ENCODE measurements at places on chromosomes 1 and 21. TPM values are rescaled to one million over a fixed set of nuclear protein-coding genes. Genes with fewer than 3 reads are reported as not detected.

The DSCAM gene
- under 0.01 TPM for total RNA-seq

The C1orf52 gene
- total RNA-seq, result 16.3 TPM

The CATSPER4 gene
- total RNA-seq, result not detected

The EPHA10 gene
- not detected for total RNA-seq

The OPRD1 gene
- under 0.01 TPM for total RNA-seq

The PRRX1 gene
- total RNA-seq, result 65.4 TPM

The SLC9C2 gene
- not detected for total RNA-seq

The SPRR3 gene
- not detected for total RNA-seq

The ARID1A gene
- total RNA-seq, result 14.0 TPM

The HLX gene
- 4.3 TPM for total RNA-seq

The OR10X1 gene
- not detected for total RNA-seq

The HIVEP3 gene
- total RNA-seq, result 1.1 TPM

The SH2D2A gene
- total RNA-seq, result 0.28 TPM

The LHX8 gene
- total RNA-seq, result not detected

The MX2 gene
- total RNA-seq, result 0.54 TPM

The COL16A1 gene
- total RNA-seq, result 34.2 TPM

The LRRC7 gene
- total RNA-seq, result under 0.01 TPM

The SYNC gene
- 103 TPM for total RNA-seq

The NCAM2 gene
- total RNA-seq, result 5.0 TPM
